ENCODE measurements at places on chromosomes 5 and 9.

GRCh38 chr5:146173597-146173996 is 8.9 kb downstream of the LARS1 start:
- no peak for DNase-seq

DNA sequence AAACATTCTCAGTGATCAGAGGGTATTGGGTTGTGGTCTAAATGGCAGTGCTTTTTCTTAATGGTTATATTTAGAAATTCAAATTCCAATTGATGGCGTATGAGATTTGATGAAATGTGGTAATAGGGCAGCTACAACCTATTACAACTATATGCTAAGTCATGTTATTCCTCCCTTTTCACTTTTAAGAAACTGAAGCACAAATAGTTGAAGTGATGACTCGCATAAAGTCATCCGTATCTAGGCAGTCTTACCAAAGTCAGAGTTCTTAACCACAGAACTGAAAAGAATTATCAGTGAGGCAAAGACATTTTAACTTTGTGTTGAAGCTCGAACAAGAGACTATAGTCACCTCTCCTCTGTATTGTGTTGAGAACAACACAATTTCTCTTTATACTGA is 28.2 kb downstream of the C9orf152 start:
- DNase-seq, result no peak

- no peak for DNase-seq
These were observed 192.4 kb downstream of the MAST4 start for GRCh38 chr5:66788556-66788955.

DNA sequence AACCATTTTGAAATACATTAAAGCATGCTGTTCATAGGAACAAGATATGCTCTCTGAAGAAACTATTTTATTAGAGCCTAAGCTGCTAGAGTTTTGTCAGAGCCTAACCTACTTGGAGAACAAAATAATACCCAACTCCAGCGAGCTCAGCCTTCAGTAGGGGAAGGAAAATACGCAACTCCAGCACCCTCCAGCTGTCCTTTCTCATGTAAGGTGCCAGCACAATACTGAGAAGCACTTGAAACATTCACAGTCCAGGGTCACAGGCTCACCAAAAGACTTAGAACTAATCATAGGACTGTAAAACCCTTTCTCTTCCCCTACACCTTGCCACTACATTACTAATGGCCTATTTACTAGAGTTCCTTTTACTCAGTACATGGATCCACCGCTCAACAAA is 18.9 kb downstream of the DPYSL3 start:
- no peak for DNase-seq

DNA sequence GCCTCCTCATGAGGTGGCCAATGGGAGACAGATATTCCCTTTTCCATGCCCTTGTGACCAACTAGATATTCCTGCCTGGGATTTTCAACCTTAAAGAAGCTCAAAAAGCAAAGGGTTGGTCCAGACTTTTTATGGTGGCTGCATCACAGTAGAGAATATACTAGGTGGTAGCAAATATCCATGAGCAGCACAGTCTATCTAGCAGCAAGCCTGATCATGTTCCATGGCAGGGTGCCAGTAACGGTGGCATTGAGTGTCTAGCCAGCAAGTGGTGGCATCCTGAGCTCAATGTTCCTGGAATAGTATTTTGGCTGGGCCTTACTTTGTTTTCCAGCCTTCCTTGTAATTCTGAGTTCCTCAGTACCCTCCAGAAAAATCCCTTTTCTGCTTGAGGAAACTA is 25.8 kb downstream of the CDC25C start:
- DNase-seq, result no peak

DNA sequence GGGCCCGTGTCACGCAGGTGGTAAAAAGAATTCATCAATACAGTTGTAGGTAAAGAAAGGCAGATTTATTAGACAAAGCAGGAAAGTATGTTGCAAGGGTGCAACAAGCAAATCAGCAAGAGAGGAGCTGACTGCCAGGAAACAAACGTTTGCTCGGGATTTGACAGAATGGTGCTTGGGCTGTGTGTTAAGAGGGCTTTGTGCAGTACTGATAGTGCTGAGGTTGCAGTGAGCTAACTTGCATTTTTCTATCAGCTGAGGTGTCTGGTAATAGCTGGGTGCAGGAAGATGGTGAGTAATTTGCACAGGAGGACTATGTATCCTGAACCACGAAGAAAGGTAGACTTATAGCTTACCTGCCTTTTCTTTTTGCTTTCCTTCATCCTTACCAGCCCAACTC is 3.9 kb upstream of the RARS1 start:
- no peak for DNase-seq

DNA sequence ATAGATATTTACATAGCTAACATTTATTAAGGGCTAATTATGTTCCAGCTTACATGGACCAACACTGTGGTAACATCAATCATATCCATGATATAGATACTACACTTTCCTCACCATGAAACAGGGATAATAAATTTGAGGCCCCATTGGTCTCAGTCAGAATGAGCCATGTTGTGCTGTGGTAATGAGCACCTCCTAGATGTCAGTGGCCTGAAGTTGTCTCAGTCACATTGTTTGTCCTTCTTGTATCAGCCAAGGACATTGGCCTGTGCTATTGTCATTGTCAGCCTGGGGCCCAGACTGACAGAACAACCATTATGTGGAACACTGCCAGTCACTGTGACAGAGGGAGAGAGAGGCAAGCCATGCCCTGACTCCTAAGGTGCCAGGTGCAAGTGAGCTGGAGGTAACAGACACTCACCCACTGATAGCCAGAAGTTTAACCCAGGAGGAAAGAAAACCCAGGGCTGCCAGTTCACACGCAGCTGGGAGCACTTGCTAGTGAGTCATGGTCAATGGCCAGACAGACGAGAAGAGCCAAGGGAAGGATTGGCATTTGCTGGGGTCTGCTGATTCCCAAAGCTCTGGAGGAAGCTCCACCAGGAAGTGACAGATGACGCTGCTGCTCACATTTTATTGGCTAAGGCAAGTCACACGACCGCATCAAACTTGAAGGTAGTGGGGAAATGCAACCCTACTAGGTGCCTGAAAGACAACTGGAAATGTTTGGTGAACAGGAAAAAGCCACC is 224.2 kb downstream of the MELK start:
- DNase-seq, result no peak

- DNase-seq, result no peak
These were observed 220.6 kb downstream of the FBN2 start for GRCh38 chr5:128317481-128317880.

DNA sequence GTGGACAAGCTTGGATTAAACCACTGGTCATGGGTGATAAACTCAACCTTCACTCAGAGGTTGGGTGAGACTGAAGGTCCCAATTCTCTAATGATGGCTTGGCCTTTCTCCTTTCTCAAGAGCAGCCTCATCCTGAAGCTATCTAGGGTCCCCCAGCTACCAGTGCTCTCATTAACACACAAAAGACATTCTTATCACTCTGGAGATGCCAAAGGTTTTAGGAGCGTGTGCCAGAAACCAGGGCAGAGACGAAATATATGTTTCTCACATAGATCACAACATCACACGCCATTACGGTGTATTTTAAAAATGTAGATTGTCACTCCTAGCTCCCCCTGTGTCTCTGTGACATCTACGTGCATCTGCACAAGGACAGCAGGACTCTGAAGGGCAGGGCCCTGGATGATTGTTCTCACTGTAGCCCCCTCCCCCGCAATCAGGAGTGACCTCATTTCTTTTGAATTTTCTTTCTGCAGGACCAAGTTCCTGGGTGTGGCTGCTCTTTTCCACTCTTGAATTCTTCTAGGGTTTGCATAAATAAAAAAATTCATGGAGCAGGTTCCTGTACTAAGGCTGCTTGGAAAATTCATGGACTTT is 311.3 kb downstream of the GADD45G start:
- DNase-seq, result no peak

DNA sequence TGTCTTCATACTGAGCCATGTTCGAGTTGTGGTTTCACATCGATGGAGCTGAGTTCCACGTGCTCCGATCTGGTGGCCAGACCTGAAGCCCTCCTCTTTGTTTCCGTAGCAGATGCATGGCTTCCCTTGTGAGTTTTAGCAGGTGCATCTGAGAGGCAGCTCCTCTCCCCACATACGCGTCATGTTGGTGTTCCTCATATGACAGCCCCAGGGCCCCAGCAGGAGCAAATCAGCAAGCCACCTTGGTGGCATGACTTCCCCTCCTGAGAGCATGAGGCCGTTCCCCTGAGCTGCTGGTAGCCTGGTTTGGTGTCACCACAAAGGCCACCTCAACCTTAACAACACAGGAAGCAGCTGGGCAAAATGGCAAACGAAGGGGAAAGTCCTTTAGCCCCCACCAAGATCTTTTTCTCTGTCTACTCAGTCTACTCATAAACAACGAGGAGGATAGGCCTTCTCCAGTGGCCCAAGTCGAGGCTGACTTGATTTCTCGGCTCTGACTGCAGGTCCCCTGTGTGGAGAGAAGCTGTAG is 5.9 kb downstream of the CYFIP2 start:
- peak; percentile 62 for DNase-seq

GRCh38 chr9:129368444-129368978 is 190.4 kb upstream of the IER5L start:
- no peak for DNase-seq
